SW 1271 (cell line): ENCODE measurements at places on chromosomes 4 and X.

DNA sequence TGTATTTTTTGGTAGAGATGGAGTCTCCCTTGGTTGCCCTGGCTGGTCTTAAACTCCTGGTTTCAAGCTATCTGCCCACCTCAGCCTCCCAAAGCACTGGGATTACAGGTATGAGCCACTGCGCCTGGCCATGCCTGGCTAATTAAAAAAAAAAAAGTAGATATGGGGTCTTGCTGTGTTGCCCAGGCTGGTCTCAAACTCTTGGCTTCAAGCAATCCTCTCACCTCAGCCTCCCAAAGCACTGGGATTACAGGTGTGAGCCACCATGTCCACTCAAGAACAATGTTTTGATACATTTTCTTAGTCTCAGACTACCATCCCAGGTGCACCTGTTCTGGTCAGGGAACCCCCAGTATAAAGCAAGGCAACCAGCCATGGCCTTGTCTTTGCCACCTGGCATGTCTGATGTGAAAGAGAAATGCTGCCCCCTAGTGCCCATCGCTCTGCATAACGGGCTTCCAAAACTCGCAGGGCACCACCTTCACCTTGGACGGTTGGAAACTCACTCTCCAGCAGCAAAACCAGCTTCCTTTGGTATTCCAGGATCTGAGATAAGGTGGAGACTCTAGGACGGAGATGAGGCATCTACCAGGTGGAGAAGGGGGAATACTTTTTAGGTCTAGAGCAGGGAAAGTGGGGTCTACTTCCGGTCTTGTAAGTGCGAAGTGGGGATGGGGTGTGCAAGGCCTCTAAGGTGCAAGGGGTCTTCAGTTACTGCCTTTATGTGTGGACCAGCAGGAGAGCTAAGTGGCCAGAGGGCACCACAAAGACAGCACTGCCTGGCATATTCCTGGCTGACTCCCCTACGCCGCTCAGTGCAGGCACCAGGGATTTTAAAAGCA lies 47.7 kb upstream of the AFAP1 start:
- DNase-seq = peak; percentile 61

DNA sequence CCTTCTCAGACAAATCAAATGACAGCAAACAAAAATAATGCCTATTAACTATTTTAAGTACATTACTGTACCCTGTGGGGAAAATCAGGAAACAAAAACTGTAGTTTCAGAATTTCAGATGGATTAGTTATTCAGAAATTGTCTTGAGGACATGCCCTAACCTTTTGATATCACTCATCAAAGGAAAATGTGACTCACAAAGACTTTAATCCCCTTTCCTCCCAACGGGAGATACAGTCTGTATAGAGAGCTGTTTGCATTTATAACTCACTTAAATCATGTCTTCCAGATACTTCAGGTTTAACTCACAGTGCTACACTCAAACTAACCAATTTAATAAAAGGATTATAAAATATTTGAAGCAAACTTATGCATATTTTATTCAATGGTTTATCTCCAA lies 304.0 kb downstream of the MAPK10 start:
- DNase-seq = no peak

GRCh38 chr4:15244354-15244753 lies 183.5 kb upstream of the C1QTNF7 start:
- no peak for DNase-seq

DNA sequence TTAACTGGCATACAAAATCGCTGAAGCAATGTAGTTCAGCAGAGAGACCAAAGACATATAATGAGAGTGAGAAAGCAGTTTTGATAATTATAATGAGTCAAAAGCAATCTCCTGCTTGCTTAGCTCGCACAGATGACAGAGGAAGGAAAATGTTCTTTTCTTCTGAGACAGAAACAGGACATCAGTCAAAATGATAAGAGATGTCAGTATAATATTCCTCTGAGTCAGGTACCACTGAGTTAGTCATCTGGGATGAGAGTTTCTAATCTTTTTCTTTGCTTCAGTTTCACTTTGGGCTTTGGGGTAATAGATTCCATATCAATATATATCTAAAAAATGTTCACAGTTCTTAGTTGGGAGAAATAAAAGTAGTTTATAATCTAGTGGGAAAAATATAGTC lies 387.2 kb downstream of the PCDH7 start:
- no peak for DNase-seq

DNA sequence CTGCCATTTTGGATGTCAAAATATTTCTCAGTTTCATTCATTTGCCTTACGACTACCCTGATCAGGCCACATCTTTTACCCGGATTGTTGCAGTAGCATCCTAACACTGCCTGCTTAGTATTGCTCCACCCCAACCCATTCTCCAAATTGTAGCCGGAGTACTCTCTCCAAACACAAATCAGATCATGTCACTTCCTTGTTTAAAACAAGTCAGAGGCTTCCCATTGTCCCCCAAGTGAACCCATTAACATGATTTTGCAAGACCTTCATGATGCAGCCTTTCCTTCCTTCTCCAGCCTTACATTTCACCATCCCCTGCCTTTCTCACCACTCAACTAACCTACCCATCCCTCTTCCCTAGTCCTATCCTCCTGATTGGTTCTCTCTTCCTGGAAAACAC lies 53.1 kb downstream of the FANCB start:
- DNase-seq = no peak

DNA sequence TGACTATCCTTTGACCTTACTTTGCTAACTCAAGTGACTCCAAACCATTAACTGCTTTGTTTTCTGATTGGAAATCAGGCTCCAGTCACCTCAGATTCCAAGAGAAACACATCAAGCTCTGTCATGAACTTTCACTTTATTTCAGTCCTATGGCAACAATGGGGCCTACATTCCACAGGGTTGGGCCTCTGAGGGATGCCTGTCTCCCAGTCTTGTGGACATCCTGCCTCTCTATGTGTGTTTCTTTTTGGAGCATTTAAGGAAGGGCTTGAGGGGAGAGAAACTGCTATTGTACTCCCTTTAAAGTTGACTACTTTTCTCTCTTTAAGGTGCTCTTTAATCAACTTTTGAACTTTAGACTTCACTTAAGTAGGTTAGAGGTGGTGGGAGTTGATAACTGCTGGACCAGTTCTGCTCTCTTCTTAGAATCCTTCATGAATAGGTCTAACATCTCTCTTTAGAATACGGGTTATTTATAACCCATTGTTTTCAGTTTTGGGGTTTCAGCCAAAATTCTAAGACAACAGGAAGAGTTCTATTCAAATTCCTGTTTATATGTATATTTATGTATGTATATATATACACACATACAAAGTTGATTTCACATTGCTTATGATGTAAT lies 274.3 kb upstream of the NR3C2 start:
- no peak for DNase-seq

DNA sequence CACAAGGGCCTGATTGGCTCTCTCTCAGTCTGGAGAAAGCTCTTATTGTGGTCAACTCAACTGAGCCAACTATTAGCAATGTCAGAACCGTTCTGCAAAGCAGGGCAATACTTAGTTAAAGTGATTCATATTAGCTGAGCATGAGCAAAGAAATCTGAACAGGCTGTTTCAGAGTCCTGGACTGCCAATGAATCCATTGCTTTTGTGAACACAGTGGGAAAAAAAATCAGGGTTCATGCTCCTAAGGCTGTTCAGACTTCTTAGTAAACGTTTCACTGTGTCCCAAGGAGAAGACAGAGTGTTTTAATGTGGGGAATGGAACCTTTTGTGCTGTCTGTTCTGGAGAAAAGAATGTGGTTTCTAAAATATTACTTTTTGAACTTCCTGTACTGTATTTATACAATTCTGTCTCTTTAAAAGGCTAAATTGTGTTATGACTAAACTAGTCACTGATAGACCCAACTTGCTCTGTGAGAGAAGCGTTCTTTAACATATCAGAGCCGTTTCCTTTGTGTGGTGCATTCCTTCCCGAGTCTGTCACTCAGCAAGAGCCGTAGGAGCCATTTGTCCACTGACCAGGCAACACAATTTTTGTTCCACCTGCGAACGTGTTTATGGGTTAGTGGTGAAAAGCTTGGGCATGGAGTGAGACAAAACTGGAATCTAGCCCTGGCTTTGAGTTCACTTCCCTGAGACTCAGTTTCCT lies 366.1 kb downstream of the FBXO8 start:
- DNase-seq = no peak

GRCh38 chr4:131509521-131509920 lies 1639.6 kb upstream of the PCDH10 start:
- no peak for DNase-seq

- DNase-seq = no peak
Measured at GRCh38 chr4:174111422-174111821, 172.0 kb downstream of the FBXO8 start.

- DNase-seq = no peak
Measured at GRCh38 chr4:16438986-16439385, 212.7 kb upstream of the TAPT1 start.

DNA sequence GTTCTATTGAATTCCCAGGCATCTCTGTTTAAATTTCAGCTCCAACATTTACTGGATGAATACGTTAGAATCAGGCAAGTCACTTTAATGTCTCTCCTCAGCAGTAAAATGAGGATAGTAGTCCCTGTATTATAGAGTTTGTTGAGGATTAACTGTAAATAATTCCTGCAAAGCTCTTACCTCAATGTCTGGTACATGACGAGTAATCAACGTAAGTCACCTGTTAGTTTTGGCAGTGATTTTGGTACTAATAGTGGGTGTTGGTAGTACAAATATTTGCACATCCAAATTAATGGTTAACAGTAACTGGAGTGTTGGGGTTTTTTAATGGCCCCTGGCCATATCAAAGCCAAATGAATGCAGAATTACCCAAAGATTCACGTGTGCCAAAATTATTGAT lies 189.8 kb upstream of the GALNT7 start:
- no peak for DNase-seq

DNA sequence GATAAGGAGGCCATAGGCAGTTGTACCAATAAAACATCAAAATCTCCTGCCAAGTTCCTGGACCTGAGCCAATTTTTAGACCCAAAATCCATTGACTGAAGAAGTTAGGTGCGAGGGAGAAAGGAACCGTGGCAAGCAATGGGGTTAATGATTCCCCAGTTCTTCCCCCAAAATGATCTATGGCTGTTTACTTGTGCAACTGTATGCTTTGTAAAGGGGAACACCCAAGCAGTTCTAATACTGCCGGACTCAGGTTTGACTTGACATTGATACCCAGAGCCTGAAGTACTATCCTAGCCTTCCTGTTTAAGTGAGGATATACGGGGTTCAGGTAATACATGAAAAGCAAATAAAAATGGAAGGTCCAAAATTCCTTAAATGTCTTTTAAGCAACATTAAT lies 6.7 kb upstream of the EIF4E start:
- DNase-seq = no peak

DNA sequence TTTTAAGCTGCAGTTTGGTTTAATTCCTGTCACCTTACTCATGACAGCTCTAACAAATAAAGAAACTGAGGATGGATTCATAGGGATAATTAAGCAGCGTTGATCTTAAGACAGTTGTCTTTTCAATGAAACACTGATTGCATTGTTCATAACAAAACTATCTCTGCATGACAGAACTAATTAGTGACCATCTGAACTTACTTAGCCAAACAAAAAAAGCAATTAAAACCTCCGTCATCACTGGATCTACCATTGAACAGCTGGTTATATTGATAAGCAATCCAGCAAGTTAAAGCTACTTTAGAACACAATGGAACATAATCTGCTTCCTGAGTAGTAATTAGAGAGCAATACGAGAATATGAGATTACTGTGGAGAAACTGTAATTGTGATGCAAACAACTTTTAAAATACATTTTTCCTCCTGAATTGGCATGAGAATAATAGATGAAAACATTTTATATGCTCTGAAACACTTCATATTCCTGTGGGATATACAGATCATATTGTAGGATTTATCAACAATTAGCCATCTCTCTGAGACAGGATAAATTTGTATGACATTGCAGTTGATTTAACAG lies 2576.8 kb downstream of the PCDH7 start:
- no peak for DNase-seq

DNA sequence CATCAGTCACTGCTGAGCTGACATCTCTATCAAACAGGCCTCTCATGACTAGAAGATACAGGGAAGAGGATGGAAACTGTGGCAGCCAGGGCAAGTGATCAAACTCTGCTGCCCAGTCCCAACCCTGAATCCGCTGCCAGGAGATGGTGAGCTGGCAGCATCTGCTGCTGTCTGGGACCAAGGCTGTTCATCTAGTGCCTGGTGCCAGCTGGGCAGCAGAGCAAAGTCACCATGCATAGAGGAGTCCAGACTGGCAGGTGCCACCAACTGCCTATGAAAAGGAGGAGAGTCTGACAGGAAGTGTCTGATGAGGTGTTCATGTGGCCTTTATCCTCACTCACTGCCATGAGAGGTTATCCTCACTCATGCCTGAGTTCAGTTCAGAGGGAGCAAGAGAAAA lies 518.9 kb downstream of the MID1IP1 start:
- DNase-seq = no peak

DNA sequence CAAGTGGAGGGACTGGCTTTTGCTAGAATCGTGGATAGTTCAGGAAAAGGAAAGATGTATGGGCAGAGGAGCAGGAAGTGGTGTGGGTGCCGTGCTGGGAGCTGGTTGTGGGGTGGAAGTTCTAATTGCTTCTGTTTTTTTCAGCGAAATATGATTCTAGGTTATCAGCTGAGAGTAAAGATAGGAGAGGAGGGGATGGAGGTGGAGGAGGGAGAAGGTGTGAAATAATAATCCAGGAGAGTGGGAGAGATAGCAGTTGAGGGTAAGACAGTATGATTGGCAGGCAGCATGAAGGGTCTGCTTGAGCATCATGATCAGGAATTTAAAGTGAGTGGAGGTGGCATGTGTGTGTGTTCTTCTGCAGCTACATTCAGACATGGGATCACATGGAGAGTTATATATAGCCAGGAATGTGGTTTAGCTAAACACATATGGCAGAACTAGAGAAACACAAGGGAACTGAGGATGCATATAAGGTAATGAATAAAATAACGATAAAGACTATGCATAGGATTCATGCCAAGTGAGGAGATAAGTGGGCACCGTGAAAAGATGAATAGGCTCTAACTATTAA lies 133.7 kb downstream of the ANK2 start:
- no peak for DNase-seq

DNA sequence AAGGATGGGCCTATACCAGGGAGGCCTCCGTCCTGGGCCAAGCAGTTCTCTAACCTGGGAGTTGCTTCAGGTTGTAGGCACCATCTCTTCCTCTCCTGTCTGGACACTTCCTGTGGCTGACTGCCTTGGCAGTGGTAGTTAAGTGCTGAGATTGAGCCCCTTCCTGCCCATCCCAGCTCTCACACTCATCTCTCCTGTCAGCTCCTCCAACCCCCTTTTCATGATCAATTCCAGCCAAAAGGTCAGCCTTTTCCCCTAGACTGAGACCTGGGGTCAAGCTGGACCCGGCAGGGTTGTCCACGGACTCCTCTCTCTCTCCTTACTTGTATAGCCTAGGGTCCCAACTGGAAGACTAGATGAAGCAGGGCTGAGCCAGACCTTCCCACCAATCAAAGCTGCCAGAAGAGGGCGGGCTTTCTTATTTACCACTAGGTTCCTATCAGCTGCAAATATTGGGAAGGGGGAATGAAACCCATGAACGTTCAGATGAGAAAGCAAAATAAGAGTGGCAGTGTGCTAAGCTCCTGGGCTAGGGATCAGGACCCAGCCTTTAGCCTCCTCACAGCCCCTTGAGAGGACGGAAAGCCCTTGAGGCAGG lies 34.5 kb downstream of the KDM5C start:
- DNase-seq = no peak
